ENCODE measurements at places on chromosomes 6 and 20.

DNA sequence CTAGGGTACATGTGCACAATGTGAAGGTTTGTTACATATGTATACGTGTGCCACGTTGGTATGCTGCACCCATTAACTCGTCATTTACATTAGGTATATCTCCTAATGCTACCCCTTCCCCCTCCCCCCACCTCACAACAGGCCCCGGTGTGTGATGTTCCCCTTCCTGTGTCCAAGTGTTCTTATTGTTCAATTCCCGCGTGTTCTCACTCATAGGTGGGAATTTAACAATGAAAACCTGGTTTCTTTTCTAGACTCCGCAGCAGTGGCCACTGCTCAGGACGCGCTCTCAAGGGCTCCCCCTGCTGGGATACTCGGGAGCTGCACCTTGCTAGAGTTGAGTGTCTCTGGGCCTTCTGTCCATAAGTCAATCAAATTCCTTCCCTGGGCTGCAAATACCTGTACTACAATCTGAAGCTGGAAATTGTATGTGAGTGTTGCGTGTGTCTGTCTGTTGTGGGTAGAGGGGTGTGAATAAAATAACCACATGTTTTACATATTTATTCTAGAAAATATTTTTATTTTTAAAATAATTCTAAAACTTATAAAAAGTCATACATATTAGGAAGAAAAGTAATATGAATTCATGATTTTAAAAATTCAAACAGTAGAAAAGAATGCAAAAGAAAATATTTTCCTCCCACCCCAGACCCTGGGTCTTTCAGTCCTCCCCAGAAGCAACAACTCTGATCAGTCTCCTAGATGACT, 8.2 kb upstream of the CEP250 start:
- peak; percentile 82 for DNase-seq

DNA sequence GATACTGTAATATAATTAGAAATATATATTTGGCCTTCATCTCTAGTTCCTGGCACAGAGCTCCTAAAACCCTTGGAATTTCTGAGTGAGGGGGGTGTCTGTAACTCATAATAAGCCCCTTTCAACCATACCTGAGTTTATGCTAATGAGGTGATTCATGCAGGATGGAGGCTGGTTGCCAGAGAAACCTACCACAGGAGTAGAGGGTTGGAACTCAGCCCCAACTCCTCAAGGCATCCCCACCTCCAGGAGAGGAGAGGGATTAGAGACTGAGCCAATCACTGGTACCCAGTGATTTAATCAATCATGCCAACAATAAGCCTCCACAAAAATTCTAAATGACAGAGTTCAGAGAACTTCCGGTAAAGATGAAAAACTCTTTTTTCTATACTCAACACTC, 17.5 kb downstream of the UQCC1 start:
- DNase-seq = no peak

GRCh38 chr20:8304124-8304816, 172.2 kb downstream of the PLCB1 start:
- DNase-seq = no peak

DNA sequence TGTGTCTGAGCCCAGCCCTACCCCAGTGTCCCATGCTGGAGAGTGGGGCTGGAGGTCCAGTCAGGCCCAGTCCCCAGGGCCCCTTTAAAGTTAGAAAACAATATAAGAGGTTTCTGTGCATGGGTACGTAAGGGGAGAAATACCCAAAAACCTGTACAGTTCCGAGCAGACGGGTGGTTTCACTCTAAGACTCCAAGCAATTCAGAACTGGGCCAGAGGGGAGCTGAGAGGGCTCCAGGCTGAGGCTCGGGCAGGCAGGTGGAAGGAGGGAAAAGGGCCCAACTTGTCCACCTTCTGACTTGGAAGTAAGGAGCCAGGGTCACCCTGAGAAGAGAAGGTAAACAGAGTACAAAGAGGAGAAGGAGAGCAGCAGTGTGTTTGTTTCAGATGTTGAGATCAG, 296.0 kb downstream of the CDH4 start:
- no peak for DNase-seq

DNA sequence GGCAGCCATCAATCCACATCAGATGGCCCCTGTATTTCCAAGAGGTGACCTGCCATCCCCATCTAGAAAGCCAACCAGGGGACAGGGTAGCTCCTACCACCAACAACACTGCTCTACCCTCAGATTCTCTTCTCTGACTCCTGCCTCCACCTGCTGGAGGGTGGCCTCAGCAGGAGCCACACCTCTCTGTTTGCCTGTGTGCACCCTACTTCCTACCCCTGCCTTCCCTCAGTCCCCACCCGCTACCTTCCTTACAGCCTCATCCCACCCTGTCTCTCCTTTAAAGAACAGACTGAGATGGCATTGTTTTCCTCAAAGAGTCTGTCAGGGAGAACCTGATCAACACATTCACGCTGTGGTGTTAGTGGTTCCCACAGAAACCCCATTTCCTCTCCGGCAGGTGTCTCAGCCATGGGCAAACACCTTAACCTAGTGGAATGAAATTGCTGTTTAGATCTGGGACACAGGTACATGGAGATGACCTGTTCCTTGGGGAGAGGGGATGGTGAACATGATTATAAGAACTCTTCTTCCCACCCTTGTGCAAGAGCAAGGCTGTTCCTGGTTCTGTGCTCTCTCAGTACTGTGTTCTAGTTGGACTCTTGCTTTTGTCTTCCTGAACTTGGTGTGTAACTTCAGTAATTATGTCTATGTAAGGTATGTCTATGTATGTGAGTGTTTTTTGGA, 1.8 kb downstream of the ENTPD6 start:
- DNase-seq = no peak

GRCh38 chr6:157710604-157711003, 112.4 kb upstream of the SNX9 start:
- no peak for DNase-seq

DNA sequence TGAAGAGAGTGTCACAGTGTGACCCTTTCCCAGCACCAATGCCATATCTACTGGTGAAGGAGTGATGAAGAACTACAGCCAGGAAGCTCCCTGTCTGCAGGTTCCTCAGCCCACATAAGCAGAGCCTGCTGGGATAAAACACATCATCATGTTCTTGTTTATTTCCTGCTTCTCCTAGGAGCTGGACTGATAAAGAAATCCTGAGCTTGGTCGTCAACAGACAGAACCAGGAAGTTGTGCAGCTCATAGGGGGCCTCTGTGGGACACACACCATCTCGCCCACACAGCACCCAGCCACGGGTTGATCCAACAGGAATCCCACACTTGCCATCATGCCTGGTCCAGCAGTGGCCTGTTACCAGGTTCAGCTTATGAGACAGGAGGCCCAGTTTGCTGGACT, 2.8 kb upstream of the CSTL1 start:
- DNase-seq = no peak

DNA sequence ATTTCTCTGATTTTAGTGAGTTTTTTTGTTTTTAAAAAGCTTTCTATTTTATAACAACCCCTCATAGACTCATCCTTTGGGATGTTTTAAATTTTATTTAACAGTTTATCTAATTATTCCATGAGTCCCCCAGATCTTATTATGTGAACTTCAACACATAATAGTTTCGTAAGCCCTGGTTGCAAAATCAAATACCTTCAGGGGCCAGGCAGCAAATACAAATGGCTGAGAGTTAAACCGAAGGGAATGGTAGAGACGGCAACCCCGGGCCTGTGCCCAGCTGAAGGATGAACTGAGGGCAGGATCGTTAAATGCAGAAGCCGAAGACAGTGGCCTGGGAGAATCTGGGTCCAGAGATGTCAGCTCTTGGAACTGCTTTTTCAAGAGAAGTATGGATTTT, 88.4 kb downstream of the RTN4IP1 start:
- DNase-seq = no peak

GRCh38 chr6:14770040-14770439, 475.8 kb upstream of the JARID2 start:
- no peak for DNase-seq

GRCh38 chr20:47665221-47665991, 119.9 kb downstream of the SULF2 start:
- no peak for DNase-seq

GRCh38 chr6:144248476-144249301, 36.4 kb upstream of the UTRN start:
- DNase-seq = peak; percentile 78

DNA sequence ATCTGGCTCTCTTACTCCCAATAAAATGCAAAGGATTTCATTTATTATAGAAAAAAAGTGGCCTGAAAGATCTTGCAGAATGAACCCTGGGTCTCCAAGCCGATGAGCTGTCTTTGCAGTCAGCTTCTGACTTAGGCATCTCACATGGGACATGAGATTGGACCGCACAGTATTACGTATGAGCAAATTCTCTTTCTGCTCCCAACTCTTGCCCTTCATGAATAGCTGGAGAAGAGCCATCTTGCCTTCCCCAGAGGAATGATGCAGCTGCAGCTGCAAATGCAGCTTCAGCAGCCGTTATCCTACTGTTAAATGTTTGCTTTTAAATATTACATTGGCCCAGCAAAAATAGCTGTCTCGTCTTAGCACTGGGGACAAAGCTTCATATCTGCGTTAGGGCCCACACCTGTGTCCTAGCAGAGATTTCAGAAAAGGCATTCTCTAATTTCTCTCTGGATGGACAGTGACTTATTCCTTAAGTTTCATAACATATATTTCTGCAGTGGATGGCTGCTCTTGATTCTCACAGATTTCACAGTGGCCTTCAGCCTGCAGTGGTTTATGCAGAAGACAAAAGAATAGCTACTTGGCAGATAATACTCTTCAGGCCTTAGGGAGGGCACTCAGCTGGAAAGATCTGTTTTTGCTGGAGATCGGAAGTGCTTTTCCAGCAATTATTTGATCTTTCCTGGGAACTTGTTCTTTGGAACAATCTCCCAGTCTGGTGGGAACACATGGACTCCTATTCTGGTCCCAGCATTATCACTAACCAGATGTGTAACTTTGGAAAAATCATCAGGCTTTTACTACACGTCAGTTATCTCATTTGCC, 129.2 kb downstream of the FYN start:
- peak; percentile 85 for DNase-seq

DNA sequence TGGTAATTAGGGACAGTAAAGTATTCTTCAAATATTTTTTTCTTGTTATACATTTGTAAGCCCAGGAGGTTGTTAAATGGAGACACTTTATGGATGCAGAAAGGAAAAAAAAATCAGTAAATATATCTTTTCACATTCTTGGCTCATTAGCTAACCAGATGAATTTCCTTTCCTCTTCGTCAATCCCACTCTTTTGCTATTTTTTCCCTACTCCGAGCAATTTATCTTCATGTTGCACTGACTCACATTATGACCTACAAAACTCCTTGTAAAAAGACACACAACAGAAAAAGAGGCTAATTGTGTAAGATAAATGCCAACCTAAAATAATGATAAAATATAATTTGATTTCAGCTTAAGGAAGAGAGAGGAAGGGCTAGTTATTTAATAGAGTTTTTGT, 472.9 kb upstream of the ZNF337 start:
- DNase-seq = peak; percentile 46

DNA sequence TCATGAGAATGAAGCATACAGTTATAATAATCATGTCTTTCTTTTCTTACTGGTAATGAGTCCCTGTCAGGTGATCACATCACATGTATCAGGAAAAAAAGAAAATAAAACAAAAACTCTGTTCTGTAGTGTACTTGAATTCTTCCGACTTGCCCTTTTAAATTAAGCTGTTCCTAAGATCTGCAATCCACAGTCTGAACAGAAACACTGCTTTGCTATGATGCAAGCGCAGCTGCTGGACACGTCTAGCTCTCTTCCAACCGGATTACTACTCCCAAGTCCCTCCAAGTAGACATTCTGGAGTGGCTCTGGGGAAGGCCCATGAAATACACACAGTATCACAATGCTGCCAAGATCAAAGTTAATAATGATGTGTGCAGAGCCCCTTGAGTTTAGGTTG, 83.7 kb downstream of the FYN start:
- no peak for DNase-seq

- DNase-seq = no peak
Observed at GRCh38 chr20:50624351-50625016, 66.9 kb downstream of the RIPOR3 start.

- DNase-seq = no peak
Observed at GRCh38 chr6:87779542-87779941, 77.5 kb upstream of the AKIRIN2 start.

GRCh38 chr6:29948277-29948676, 5.9 kb downstream of the HLA-A start:
- DNase-seq = no peak

DNA sequence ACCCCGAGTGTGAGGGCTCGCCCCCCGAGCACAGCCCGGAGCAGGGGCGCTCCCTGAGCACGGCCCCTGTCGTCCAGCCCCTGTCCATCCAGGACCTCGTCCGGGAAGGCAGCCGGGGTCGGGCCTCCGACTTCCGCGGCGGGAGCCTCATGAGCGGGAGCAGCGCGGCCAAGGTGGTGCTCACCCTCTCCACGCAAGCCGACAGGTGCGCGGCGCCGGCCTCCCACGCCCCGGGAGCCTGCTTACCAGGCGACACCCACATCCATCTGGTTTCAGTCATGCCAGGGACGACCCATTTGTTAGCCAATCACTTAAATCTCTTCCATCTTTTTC, 73.5 kb upstream of the PBOV1 start:
- DNase-seq = no peak

DNA sequence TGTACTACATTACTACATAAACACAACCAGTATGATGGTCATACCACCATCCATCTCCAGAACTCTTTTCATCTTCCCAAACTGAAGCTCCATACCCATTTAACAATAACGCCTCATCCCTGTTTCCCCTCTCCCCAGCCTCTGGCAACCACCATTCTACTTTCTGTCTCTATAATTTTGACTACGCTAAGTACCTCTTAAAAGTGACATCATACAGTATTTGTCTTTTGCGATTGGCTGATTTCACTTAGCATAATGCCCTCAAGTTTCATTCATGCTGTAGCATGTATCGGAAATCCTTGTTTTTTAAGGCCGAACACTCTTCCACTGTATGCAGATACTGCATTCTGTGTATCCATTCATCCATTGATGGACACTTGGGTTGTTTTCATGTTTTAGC, 29.7 kb downstream of the GABRR1 start:
- no peak for DNase-seq

- peak; percentile 11 for DNase-seq
Observed at GRCh38 chr6:96468681-96469224, 52.9 kb upstream of the UFL1 start.
